H7 (cell line): ENCODE measurements at places on chromosomes 3 and 15.

DNA sequence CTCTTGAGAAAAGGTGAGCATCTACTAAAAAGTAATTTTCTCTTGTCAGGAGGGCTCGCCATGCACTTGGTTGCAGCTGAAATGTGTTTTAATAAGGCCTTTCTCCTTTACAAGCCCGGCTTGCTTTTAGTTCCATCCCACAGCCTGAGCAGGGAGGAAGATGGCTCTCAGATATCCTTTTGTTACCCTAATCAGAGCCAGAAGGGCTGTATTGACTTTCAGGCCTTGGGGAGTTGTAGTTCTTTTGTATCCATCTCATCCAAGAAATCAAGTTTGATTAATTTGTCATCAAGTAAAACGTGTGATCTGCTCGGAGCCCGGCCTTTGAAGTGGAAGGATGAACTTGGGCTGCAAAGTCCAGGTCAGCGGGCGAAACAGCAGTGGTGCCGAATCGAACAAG, 52.9 kb downstream of the EIF4E3 start:
- no peak for DNase-seq

DNA sequence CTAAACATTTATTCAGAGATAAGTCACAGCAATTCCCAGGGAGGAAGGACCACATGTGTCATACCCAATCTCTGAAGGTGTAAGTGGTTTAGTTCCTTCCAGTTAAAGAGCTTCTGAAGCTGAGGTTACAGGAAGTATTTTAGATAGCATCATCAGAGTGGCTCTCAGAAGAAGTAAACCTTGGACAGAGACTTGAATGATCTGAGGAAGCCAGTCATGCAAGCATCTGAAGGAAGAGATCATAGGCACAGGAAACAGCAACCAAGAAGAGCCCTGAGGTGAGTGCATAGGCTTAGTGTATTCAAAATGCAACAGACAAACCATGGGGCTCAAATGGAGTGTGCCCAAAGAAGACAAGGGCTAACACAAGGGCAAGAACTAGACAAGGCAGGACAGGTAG, 210.3 kb downstream of the ULK4 start:
- no peak for DNase-seq

DNA sequence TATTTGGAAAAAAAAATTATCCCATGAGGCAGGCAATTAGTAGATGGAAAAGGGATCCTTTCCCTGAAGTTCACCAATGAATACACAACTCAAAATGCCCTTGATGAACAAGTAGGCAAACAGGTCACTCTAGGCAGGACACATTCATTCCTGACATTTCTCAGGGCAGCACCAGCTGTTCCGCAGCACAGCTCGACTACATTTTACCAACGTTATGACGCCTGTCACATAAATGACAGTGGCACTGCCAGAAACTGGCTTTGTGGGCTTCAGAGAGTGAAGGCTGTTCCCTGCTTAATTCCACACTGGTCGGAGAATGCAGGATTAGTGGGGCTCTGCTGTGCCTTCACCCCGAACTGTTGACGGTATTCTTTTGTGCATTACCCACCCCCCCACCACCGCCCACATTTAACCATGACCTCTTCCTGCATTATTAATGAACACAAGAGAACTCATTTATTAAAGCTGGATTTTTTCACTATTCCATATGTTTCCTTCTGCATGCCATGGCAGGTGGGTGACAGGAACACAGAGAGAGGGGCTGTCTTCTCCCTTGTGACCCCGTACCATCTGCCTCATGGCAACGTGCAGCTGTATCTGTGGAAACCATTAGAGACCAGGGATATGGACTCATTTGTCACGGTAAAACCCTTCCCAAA, 197.6 kb downstream of the PDZRN3 start:
- DNase-seq = no peak

GRCh38 chr3:182739619-182740018, 53.7 kb upstream of the ATP11B start:
- DNase-seq = no peak

- DNase-seq = no peak
These were observed 860.4 kb downstream of the ROBO1 start for GRCh38 chr3:78907367-78907766.

GRCh38 chr15:57522148-57522547, 69.6 kb upstream of the MYZAP start:
- no peak for DNase-seq

DNA sequence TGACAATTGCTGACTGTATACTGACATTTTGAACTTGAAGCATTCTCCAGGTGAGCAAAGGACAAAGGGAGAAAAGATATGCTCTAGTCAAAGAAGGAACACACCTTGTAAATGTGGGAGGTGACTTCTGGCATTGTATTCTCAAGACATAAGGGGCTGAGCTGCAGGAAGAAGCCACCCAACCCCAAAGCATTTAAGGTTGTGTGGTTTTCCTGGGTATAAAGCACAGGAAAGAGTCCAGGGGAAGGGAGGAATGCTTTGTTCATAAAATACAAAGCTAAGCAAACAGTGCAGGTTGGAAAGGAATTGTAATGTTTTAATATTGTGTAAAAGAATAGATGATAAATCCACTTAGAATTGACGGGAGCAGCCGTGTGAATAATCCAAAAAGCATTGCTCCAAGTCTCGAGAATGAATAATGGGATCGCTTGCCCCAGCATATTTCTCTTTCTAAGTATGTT, 102.4 kb upstream of the LRIG1 start:
- no peak for DNase-seq

DNA sequence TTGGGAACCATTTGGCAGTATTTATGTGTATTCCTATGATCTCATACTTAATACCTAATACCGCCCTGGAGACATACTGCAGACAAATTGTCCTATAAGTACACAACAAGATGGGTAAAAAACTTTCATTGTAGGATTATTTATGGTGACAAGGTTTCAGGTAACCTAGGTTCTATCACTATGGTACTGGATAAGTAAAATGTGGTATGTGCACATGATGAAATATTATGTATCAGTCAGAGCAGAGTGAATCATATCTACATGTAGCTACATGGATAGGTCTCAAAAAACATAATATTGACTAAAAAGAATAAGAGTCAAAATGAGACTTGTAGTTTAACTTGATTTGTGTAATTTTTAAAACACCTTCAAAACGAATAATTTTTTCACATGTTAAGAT, 147.8 kb downstream of the LEKR1 start:
- DNase-seq = no peak
